ENCODE measurements at places on chromosomes 5 and 9.

DNA sequence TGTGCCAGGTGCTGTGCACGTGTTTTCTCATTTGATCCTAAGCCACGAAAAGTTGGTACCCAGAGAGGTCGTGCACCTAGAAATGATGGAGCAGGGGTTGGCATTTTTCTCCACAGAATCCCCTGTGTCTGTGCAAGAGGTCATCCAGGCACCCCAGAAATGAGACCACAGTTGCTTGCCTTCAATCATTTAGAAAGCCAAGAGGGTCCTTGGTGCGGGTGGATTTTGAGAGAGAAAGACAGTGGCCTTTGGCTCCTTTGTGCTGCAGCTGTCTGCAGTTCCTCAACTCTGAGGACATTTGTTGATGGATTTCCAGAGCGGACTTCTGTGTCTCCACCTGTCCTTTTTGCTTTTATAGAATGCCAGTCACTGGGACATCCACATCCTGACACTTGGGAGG lies 33.8 kb upstream of the SPRY4 start:
- DNase-seq: no peak

DNA sequence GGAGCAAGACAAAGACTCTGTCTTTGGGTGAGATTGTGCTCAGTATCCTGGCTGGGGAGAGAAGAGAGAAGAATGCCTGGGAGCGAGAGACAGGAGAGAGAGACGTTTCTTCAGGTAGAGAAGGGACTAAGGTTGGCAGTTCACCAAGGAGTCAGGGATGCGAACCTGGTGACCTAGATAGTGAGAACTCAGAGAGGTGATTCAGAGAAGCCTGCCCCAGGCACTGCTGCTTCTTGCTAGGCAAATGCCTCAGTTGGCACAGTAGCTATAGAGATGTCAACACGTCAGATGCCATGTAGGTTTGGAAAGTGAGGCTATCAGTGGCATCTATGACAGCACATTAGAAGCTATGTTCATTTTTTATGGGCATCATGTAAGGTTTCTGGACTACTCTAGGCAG lies 231.6 kb upstream of the VLDLR start:
- no peak for DNase-seq

GRCh38 chr5:14917719-14918118 lies 46.1 kb upstream of the ANKH start:
- no peak for DNase-seq

GRCh38 chr9:95891067-95891671 lies 15.7 kb downstream of the ERCC6L2 start:
- DNase-seq: no peak

GRCh38 chr9:16184964-16185646 lies 632.3 kb downstream of the CCDC171 start:
- no peak for DNase-seq

GRCh38 chr5:89929834-89930233 lies 479.7 kb downstream of the CETN3 start:
- DNase-seq: no peak

DNA sequence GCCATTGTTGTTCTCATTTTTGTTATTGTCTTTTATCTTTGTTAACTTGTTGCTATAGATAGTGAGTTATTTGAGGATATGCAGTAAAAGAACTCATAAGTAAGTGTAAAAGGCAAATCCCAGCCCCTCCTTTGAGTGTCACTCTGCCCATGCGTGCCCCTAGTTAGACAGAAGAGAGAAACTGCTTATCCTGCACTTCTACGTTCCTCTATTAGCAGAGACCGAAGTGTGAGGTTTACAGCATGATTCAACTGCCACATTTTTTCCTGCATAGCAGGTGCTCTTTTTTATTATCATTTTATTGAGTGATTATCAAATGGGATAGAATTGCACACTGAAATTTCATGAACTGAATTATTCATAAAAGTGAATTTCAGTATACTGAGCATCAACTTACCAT lies 12.0 kb upstream of the DNAH5 start:
- DNase-seq: no peak

- no peak for DNase-seq
These were observed 282.8 kb upstream of the TNC start for GRCh38 chr9:115400796-115401195.

DNA sequence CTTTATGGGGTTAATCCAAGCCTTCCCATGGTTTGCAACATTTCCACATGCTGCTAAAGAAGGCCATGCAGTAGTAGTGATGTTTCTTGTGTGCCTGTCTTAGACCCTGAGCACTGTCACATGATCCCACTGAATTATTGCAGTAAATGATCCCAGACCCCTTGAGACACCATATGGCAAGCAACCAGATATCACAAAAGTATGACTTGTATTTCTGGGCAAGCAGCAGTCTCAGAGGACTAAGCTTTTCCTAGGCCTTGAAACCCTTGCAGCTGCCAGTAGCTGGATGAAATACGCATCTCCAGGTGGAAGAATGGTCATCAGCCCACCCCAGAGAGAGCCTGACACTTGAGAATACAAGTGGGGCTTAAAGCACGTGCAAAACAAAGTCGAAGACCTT lies 41.8 kb downstream of the CDO1 start:
- no peak for DNase-seq

- DNase-seq: no peak
These were observed 141.1 kb upstream of the LRRTM2 start for GRCh38 chr5:139016186-139016585.

GRCh38 chr9:115103746-115104477 lies 14.0 kb downstream of the TNC start:
- no peak for DNase-seq

GRCh38 chr9:69877852-69878514 lies 57.4 kb downstream of the CFAP95 start:
- DNase-seq: no peak

DNA sequence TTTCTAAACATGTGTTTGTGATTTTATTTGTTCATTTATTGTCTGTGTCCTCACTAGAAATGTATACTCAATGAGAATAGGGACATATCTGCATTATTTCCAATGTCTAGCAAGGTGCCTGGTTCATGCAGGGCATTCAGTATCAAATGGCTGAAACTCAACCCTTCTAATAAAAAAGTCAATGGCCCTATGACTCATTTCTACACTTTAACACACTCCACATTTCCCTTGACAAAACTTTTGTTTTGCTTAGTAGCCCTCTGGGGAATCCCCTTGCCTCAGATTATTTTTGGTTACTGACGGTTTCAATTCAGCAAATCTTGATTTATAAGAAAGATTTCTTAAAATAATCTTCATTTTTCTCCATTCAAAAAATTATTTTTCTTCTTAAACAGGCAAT lies 206.0 kb upstream of the DMRTA1 start:
- DNase-seq: no peak

DNA sequence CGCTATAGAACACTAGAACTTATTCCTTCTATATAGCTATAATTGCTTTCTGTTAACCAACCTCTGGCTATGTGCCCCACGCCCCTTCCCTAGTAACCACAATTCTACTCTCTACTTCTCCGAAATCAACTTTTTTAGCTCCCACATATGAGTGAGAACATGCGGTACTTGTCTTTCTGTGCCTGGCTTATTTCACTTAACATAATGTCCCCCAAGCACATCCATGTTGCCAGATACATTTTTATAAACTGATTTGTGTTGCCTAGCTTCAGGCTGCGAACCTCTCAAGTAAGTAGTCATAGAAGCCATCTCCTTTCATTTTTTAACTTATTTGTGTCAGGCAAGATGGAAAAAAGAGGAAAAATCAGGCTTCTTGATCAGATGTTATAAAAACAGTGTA lies 249.5 kb downstream of the TMEM167A start:
- no peak for DNase-seq

- DNase-seq: no peak
These were observed 1.2 kb downstream of the ERCC8 start for GRCh38 chr5:60943624-60944023.

GRCh38 chr5:147675168-147675567 lies 107.4 kb downstream of the JAKMIP2 start:
- DNase-seq: no peak

DNA sequence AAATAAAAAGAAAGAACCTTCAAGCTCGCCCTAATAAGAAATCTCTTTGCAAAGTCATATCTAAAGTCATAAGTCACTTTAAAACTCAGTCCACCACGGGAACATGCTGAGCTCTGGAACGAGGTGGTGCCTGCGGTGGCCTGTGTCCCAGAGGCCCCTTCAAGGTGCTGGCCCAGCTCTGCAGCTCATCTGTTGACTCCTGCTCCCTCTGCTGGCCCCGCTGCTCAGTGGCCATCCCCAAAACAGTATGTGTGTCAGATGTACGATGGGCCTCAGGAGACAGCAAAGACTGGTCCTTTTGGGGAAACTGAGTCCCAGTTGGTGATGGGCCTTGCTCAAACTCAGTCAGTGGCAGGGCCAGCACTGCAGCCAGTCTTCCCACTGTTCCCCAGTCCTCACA lies 22.8 kb upstream of the FOXB2 start:
- no peak for DNase-seq

DNA sequence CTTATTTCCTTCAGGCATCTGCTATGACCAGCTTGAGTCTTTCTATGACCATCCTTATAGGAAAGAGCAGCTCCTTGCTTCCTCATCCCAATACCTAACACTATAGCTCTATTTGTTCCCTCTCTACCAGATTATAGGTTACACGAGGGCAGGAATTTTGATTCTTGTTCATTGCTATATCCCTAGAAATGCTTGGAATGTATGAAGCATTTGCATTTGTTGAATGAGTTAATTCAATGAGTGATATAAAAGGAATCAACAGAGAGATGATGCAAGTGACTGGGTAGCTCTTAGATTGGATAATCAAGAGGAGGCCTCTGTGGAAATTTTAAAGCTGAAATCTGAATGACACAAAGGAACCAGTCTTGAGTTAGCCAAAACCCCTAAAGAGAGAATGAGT lies 13.9 kb downstream of the ZCCHC9 start:
- DNase-seq: no peak

DNA sequence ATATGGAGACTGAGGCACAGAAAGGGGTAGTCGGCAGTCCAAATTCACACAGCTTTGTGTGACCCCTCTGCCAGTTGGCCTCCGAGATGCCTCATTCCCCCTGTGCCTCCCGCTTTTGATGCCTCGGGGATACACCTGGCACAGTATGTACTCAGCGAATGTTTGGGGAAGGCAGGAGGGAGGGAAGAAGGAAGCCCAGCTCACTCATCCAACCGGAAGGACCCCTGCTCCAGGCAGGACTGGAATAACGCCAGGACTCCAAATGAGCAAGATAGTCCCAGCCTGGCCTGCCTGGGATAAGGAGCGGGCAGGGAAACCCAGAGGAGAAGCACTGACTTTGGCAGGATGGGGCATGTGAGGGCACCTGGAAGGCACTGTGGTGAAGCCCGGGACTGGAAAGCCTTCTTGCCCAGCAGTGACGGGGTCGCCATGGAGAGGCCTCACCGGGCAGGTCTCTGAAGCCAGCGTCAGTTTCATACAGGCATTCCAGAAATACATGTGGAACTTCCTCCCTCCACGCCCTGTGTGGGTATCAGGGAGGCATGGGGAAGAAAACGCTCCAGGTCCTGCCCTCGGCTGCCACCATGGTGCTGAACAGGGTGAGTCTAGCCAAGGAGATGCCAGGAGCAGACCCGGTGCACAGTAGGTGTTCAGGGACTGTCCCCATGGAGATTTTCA lies 20.3 kb downstream of the LMX1B start:
- DNase-seq: no peak

DNA sequence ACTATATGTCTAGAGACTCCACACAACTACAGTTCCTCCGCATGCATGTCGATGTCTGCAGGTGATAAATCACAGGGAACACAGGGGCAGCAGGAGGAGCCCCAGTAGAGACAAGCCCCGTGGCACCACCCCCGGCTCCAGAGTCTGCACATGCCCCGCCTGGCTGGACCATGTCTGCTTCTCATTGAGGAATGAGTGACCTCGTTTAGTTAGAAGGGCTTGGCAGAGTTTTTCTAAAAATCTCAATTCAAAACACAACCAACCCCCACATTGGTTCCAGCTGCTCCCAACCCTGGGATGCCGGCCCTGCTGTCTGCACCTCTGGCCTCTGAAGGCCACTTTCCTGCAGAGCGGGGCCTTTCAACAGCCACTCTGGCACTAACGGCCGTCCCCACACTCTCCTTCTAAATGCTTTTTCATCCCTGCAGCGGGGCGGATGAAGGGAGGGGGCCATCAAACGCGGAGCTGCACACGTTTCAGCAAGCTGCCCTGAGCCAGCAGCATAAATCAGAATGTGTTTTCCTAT lies 106.3 kb downstream of the ROR2 start:
- DNase-seq: peak; percentile 63

- no peak for DNase-seq
These were observed 195.5 kb downstream of the SEMA5A start for GRCh38 chr5:9350301-9350797.

All from ovary (tissue), 10 donors.